Testis (tissue), 5 donors: ENCODE measurements at places on chromosomes 16 and 17. TPM values are rescaled to one million over a fixed set of nuclear protein-coding genes. Genes with fewer than 3 reads are reported as not detected.

ZNF624 gene
- 5.6 TPM for polyA plus RNA-seq

GRIN2C gene
- polyA plus RNA-seq, result 7.7 TPM

CCDC144A gene
- polyA plus RNA-seq, result 8.9 TPM

GNGT2 gene
- polyA plus RNA-seq, result 2.2 TPM

NPIPB9 gene
- polyA plus RNA-seq, result 11.3 TPM

KRT33A gene
- 2.3 TPM for polyA plus RNA-seq

NPIPA8 gene
- polyA plus RNA-seq, result 4.5 TPM

BCL6B gene
- polyA plus RNA-seq, result 4.6 TPM

PPY gene
- 0.99 TPM for polyA plus RNA-seq
